ENCODE measurements at places on chromosomes 5 and 9.

GRCh38 chr5:143557061-143557818 lies 153.8 kb upstream of the NR3C1 start:
- no peak for DNase-seq

GRCh38 chr5:38370358-38371100 lies 112.2 kb downstream of the EGFLAM start:
- no peak for DNase-seq

- no peak for DNase-seq
Observed at GRCh38 chr9:83006378-83006777, 56.6 kb downstream of the RASEF start.

DNA sequence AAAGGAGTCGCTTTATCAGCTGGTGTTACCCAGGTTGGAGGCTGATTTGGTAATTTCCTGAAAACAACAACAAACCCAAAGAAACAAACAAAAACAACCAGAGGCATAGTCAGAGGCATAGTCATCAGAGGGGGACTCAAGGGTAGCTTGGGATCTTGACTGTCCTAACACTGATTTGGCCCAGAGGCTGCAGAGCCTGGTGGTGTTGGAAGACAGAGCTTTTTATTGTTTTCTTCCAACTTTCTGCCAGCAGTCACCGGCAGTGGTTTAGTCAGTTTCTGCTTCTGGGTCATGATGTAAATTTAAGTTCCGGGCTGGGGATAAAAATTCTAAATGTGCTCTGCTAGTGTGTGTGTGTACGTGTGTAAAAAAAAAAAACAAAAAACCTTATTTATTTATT lies 23.5 kb upstream of the NKX2-5 start:
- DNase-seq, result no peak

- no peak for DNase-seq
Observed at GRCh38 chr5:93192087-93192486, 388.9 kb downstream of the NR2F1-AS1 start.

DNA sequence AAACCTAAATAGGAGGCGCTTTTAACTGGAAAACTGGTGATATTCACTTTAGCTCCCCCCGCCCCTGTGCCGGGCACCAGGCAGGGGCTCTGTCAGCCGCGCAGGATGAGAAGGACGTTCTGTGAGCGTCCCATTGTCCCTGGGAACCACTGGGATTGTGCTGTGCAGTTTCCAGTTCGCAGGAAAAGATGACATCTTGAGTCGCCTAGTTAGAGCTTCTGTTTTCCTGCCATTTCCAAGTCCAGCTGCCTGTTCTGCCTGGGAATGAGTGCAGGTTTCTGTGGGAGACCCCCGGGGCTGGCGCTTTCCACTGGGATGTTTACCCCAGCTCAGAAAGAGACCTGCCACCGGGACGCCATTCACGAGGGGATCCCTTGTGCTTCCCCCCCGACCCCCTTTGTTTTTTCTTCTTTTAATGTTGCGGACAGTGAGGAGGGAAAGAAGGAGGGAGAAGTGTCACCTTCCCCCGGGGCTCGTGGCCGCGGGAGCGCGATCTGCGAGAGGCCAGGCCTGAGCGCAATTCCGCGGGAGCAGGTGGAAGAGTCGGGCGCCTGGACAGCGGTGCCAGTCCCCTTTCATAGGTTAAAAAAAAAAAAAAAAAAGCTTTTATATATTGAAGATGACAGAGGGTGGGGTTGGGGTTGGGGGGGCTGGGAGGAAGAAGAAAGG lies 121.5 kb downstream of the RMI1 start:
- no peak for DNase-seq

DNA sequence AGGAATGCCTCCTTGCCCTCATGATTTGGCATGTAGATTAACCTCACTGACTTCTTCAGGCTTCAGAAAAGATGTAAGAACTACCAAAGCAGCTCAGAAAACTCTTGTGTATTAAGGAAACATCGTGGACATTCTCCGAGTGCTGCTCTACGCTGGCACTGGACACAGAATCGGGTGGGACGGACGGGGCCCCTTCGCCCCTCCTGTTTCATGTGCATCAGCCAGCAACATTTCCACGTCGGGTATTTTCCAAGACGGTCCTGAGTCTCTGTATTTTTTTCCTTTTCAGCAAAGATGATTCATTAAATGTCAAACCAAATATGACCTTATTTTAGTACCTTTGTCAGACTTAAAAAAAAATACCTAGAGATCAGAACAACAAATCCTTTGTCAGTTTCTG lies 583.6 kb downstream of the CCDC171 start:
- DNase-seq, result no peak

DNA sequence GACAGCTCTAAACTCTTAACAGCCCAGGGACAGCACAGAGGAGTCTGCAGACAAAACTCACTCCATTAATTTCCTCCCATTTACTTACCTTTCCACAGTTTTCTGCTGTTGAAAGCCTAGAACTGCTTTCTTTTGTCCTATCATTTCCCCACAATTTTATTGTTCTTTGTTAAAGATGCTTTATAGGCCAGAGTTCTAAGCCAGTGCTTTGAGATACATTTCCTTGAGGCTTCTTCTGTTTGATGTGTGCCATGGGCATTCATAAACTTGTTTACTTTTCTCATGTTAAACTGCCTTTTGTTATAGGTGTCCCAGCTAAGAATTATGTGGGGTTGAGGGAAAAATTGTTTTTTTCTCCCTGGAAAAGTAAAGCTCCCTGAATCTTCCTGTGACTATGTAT lies 25.9 kb upstream of the SUB1 start:
- DNase-seq, result no peak

GRCh38 chr9:74803376-74804017 lies 84.2 kb downstream of the TRPM6 start:
- DNase-seq, result no peak

DNA sequence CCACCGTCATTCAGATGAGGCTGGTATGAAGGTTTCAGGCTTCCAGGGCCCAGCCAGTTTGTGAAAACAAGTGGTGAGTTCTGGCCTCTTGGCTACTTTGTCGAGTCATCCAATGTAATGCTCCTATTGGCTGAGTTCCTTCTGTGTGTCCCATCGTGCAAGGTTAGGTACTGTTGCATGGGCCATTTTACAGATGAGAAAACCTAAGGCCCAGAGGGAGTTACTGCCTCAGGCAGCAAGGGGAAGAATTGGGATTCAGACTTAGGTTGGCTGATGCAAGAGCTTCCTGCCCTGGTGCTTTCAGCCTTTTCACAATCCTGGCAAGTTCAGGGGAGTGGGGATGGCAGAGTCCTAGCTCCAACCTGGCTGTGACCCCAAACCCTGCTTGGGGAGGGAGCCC lies 17.4 kb upstream of the PITX1 start:
- no peak for DNase-seq

- no peak for DNase-seq
Observed at GRCh38 chr5:5572976-5573797, 150.7 kb downstream of the ICE1 start.

GRCh38 chr5:137598399-137598798 lies 99.3 kb upstream of the SPOCK1 start:
- no peak for DNase-seq

GRCh38 chr9:137235424-137236237 lies 4.9 kb downstream of the SLC34A3 start:
- no peak for DNase-seq

DNA sequence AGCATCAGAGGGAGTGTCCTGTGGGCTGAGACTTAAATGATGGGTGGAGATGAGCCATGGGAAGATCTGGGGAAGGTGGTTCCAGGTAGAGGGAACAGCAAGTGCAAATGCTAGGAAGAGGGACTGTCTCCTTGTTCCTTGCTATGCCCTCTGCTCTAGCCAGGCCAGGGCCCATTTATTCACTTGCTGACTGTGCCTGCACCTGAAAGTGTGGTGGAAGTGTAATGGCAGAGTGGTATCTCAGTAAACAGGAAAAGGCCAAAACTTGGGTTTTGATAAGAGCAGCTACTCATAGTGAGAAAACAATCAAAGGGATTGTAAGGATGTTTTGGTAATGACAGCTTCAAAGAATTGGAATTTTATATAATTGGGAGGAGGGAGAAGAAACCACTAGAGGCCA lies 32.4 kb downstream of the TLE4 start:
- DNase-seq, result no peak

DNA sequence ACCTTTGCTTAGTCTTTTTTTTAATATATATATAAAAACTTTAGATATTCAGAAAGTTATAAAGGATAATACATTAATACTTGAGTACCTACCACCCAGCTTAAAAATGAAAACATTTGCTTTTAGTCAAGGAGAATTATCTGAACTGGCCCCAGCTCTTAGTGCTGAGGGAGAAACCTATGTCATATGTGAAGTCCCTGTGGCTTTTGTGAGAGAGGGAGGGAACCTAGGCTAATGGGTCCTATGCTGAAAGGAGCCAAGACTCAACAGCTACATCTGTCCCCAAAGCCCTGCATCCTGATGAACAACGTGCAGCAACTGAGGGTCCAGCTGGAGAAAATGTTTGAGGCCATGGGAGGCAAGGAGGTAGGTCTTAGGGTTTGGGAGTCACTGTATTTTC lies 92.0 kb upstream of the RUSC2 start:
- no peak for DNase-seq

DNA sequence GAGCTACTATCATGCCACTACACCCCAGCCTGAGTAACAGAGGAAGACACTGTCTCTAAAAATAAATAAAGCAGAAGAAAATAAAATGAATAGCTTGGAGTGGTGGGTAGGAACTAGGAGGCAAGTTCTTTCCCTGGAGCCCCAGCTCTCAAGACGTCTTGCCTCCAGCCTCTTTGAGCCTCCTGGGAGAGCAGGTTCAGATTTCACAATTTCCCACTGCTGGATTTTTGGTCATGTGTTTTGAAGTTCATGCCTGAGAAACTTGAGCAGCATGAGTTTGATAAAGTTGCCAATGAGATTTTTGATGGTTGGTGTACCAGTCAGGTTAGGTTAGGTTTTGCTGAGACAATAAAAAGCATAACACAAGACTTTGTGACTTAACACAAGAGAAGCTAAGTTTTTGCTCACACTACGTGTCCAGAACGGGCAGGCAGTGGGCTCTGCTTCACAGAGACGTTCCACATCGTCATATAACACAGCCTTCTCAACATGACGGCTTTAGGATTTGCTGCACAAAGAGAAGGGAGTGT lies 4.1 kb upstream of the CCDC69 start:
- no peak for DNase-seq

DNA sequence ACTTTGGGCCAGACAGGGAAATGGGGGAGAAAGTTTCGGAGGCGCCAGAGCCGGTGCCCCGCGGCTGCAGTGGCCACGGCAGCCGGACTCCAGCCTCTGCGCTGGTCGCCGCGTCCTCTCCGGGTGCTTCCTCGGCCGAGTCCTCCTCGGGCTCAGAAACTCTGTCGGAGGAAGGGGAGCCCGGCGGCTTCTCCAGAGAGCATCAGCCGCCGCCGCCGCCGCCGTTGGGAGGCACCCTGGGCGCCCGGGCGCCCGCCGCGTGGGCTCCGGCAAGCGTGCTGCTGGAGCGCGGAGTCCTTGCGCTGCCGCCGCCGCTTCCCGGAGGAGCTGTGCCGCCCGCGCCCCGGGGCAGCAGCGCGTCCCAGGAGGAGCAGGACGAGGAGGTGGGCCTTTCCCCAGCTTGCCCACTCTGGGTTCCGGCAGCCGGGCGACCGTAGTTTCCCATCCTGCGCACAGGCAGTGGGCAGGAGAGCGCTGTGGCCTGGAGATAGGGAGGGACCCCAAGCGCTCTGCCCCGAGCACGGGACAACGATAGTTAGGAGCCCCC lies 516 bp downstream of the MAST4 start:
- no peak for DNase-seq

DNA sequence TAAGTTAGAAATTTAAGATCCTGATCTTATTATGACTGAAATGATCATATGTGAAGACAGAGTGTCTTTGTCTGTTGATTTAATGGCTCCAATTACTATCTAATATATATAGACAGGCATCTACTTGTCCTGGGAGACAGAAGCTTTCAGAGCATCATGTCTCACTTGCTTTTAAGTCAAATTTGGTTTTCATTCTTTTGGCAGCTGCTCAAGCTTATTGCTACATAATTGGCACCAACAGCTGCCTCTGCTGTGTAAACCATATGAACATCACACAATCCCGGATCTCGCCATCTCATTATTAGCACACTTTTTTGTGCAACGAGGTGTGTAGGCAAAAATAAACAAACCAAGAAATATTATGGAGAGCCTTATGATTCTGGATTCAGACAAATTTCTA lies 1717.9 kb downstream of the EFNA5 start:
- no peak for DNase-seq

GRCh38 chr5:180130291-180130869 lies 58.8 kb upstream of the RNF130 start:
- DNase-seq, result no peak

- no peak for DNase-seq
Observed at GRCh38 chr5:57651127-57651526, 168.5 kb upstream of the ACTBL2 start.

GRCh38 chr9:96117398-96118080 lies 184.4 kb downstream of the HSD17B3 start:
- DNase-seq, result no peak

All from stimulated activated CD4-positive, alpha-beta T cell treated with anti-CD3 and anti-CD28 coated beads, Interleukin-2, amount 100 ng/mL, for 48 hours (primary cell).